ENCODE measurements at places on chromosomes 6 and 20.

- DNase-seq: no peak
Observed at GRCh38 chr6:125102891-125103290, 50.7 kb upstream of the TPD52L1 start.

DNA sequence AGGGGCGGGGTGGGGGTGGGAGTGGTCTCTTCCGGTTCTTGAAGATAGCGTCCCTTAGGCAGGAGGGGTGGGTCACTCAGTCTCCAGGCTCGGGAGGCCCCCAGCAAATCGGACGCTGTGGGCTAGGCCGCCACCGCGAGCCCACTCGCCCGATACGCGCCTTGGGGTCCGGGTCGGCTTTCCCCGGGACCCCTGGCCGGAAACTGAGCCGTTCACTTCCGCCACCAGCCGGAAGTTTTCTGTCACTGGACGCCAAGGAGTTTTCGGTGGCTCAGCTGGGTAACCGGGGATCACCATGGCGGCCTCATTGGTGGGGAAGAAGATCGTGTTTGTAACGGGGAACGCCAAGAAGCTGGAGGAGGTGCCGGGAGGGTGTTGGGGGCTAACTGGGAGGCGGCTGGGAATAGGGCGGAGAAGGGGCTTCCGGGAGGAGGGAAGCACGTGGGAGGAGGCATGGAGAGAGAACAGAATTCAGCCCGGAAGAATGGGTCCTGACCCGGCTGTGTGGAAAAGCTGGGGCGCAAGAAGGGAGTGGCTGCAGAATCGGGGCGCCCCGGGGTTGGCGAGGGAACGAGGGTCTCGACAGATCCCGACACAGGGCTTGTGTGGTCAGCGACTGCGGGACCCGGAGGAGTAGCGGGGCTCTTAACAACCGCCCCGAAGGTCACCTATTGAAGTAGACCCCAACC is at the start of gene ITPA:
Gene ITPA, plus strand, starts transcription at position 242 of the 689 bp plus-strand sequence. Its CDS starts 54 bp downstream, at position 296.
- DNase-seq: peak; percentile 32

DNA sequence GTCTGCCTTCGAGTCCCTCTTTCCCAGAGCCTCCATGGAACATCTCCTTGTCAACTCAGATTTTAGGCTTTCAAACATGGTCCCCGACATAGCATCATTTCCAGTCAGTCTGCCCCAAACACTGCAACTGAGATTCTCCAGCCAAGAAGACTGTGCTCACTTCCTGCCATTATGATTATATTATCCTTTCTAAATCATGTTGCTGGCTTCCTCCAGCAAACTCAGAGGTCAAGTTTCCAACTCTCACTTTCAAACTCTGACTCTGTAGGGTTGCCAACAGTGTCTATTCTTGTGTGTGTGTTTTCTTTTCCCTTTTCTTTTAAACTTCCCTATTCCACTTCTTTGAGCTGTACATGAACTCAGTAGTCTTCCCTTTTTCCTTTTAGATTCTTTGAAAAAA is 61.2 kb upstream of the TRAF3IP2 start:
- no peak for DNase-seq

DNA sequence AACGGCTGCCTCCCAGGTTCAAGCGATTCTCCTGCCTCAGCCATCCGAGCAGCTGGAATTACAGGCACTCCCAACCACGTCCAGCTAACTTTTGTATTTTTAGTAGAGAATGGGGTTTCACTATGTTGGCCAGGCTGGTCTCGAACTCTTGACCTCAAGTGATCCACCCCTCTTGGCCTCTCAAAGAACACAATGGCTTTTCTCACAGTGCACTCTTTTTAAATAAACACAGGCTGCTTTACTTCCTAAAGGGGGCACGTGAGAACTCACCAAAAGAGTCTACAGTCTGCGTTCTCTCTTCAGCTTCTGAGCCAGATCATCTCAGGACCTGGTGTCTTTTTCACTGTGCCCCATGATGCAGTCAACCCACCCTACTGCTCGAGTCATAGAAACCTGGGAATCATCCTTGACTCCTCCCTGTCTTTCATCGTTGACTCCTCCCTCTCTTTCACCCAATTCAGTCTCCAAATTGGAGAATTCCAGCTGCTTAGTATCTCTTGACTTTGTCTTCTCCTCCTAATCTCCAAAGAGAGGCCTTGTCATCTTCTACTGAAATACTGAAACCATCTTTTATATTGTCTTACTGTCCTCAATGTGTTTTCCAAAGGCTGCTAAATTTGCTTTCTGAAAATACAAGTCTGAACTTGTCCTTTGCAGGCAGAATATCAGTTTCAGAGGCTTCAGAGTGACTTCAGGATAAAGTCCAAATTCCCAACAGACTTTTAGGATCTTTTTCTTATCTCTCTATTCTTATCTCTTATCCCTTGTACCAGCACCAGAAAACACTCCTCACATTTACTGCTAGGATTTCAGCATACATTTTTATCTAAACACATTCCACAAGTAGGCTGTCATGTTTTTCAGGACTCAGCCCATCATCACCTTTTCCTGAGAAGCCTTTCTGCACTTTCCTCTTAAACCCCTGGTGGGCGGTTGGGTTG is 323.4 kb downstream of the SYNE1 start:
- DNase-seq: no peak

- DNase-seq: no peak
Observed at GRCh38 chr6:131060311-131060710, 2.7 kb downstream of the EPB41L2 start.

DNA sequence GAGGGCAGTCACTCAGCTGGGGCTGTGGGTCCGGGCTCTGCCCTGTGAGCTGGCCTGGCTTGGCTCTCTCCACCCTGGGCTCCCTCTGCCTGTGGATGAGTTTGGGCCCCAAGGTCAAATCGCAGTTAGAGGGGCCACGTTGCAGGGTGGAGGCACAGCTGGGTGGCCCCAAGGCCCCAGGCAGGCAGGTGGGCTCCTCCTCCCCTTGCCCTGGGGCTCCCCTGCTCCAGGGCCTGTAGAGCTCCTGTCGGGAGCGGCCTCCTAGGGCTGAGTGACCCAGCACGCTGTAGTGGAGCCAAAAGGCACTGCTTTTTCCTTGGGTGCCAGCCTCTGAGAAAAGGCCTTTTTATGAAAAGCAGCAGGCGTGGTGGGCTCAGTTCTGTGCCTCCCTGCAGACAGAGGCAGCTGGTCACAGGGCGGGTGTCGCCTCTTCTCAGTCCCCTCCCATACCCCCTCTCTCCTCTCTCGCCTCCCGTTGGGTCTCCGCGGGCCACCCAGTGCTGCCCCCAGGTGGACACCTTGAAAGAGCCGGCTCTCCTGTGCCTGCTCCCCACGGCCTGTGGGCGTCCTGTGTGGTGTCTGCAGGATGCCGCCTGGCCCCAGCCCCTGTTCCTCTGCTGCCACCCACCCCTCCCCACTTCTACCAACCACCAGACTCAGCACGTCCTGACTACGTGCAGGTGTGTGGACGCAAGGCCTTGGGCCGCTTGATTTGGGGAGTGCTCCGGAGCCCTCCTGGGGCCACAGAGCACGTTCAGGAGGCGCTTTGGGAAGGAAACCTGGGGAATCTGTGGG is 13.2 kb downstream of the SS18L1 start:
- no peak for DNase-seq
